ENCODE measurements at places on chromosomes 5 and 9.

GRCh38 chr5:14035859-14036503, 91.5 kb upstream of the DNAH5 start:
- DNase-seq, result no peak

GRCh38 chr9:124675261-124676158, 95.6 kb downstream of the NR6A1 start:
- DNase-seq, result no peak

- DNase-seq, result no peak
Observed at GRCh38 chr5:157766442-157766841, 22.9 kb downstream of the LSM11 start.

DNA sequence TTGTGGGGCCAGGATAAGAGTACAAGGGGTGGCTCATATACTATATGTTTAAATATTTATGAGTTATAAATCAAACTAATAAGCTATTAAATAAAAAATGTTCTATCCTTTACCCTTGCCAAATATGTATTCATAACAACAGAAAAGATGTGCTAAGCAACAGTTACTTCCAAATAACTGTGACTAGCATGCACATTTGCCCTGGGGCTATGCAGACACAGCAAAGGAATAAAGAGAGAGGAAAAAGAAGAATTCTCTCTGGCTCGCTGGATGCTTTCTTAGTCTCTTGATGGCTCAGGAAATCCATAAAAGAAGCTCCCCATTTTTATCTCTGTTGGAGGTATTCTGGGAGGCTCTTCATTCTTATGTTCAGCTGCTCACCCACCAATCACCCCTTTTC, 182.4 kb upstream of the ATP10B start:
- no peak for DNase-seq

DNA sequence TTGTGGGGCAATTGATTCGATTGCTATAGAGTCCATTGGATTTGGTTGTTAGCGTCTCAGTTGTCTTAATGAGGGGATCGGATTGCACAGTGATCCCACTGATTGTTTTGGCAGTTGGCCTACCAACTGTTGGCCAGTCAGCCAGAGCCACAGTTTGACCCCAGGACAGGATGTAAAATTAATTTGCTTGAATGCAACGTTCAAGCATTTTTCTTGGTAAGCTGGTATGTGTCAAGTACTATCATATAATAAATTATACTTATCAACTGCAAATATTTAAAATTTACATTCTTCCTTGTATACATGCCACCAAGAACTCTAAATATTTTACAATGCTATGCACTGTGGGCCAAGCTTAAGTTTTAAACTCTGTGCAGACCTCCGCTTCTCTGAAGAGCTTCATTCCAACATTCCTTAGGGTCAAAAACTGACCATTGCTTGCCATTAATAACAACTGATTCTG, 80.4 kb upstream of the OSMR start:
- DNase-seq, result no peak

GRCh38 chr5:35294976-35295375, 64.7 kb upstream of the PRLR start:
- DNase-seq, result no peak

- peak; percentile 11 for DNase-seq
Observed at GRCh38 chr9:129336601-129337331, 158.7 kb upstream of the IER5L start.

GRCh38 chr5:176533894-176534611, 3.1 kb downstream of the RNF44 start:
- DNase-seq, result no peak

GRCh38 chr5:80289320-80289719, 30.5 kb upstream of the SPZ1 start:
- DNase-seq, result no peak

- no peak for DNase-seq
Observed at GRCh38 chr5:139038613-139039305, 159.4 kb downstream of the SIL1 start.

- no peak for DNase-seq
Observed at GRCh38 chr5:134833340-134834032, 12.3 kb upstream of the C5orf24 start.

DNA sequence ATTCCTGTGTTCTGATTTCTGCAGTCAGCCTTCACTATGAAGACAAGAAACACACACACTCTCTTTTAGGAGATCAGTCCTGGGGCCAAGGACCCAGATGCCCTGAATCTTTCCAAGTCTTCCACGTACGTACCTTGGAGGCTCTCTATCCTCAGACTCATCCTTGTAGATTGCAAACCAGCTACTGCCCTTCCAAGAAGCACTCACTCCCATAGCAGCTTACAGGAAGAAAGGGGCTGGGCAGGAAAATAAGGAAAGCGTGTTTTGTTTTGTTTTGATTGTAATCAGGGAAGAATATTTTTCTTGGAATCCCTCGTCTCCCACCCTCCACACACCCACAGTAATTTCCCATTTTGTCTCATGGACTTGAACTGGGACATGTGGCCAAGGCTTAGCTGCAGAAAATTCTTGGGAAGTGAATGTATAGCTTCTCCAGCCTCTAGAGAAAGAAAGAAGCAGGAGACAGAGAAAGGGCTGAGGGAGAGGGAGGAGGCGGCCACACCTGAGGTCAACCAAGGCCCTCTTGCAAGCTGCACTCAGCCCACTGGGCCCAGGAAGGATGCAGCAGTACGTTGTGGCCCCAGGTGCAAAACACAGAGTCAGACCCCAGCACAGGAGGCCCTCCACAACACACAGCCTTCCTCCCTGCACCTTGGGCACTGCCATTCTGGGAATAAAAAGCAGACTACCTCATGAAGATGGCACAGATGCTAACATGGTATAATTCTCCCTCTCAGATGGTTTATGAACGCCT, 29.9 kb downstream of the IRX2 start:
- no peak for DNase-seq

DNA sequence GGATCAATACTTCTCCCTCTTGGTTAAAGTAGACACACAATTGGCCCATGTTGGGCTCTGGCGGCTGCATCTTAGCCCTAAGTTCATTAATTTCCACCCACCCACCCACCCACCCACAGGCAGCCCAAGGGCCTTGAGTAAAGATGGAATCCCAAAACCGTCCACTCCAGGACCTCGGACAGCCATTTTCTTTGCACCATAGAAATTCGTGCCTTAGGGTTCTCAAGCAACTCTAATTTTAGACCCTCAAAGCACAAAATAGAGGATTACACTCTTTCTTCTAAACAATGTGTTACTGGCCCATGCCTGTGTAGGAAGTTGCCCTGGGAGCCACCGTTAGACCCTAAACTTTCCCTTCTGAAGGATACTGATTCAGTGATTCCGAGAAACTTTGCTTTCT, 568.5 kb downstream of the IRX1 start:
- no peak for DNase-seq

GRCh38 chr5:147658293-147658932, 124.1 kb downstream of the JAKMIP2 start:
- DNase-seq, result no peak

- no peak for DNase-seq
Observed at GRCh38 chr5:115306011-115306536, 9.6 kb upstream of the CCDC112 start.

- no peak for DNase-seq
Observed at GRCh38 chr9:135074354-135075233, 12.9 kb upstream of the OLFM1 start.

DNA sequence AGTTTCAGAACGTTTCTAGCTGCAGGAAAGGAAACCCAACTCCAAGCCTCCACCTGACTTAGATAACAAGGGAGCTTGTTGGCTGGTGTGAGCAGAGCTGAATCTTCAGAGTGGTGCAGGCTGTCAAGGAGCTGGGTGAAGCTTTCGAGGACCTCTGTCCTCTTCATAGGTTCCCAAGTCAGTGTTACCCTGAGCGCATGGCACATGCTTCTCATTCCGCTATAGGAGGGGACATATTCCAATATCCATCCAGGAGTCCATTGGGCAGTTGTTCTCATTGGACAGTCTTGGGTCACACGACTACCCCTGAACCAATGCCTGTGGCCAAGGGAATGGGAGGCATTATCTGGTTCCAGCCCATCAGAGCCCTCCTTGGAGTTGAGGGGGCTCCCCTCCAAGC, 50.3 kb downstream of the DUSP1 start:
- no peak for DNase-seq

GRCh38 chr9:131554843-131555351, 9.6 kb downstream of the PRRT1B start:
- no peak for DNase-seq

- peak; percentile 55 for DNase-seq
Observed at GRCh38 chr9:136079916-136080246, 15.2 kb downstream of the NACC2 start.

DNA sequence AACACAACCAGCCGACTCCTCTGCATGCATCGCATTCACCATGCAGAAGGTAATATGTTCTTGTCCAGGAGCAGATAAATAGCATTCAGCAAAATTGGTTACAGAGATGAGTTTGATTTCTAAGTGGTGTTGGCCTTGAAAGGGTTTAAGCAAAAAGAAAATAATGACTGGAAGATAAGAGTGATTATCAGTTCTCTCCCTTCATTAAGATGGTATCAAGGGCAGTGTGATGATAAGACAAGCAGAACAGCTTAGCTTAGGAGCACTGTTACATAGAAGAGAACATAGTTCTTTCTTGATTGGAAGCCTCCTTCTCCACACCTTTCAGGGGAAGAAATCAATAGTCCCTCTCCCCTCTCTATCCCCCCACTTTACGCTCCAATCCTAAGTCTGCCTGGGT, 121.5 kb downstream of the GALNT10 start:
- DNase-seq, result no peak

GRCh38 chr5:18985171-18985758, 1002.7 kb downstream of the CDH18 start:
- no peak for DNase-seq

GRCh38 chr5:123708074-123708806, 196.3 kb downstream of the CSNK1G3 start:
- no peak for DNase-seq

DNA sequence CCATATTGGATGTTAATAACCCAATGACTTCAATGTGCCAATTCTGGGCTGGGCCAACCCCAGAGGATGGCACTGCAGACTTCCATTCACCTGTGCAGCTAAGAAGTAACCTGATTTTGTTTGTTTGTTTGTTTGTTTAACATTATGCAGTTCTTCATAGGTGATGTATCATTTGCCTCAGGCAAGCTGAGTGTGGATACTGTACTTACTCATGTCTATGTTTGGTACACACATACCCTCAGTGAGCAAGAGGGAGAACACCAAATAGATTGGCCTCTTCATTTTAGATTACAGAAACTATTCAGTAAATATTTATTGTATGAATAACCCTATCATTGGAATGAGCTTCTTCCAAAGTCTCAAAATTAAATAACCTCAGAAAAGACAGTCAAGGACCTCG, 180.2 kb upstream of the SMC2 start:
- no peak for DNase-seq

DNA sequence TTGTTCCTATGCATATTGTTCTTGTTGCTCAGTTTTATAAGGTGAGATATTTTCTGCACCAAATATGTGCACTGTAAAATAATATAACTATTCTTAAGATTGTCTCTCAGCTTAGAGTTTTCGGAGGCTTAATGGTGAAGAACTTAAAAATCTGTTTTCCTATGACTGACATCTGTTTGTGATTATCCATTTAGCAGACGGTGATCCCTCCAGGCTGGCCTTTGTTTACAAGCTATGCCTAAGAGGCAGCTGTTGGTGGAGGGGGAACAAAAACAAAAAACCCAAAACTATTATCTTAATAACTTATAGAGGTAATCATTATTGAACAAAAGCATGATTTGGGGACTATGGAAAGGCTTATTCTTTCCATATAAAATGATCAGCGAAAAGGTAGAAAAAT, 658 bp downstream of the PDCD1LG2 start:
- DNase-seq, result no peak

DNA sequence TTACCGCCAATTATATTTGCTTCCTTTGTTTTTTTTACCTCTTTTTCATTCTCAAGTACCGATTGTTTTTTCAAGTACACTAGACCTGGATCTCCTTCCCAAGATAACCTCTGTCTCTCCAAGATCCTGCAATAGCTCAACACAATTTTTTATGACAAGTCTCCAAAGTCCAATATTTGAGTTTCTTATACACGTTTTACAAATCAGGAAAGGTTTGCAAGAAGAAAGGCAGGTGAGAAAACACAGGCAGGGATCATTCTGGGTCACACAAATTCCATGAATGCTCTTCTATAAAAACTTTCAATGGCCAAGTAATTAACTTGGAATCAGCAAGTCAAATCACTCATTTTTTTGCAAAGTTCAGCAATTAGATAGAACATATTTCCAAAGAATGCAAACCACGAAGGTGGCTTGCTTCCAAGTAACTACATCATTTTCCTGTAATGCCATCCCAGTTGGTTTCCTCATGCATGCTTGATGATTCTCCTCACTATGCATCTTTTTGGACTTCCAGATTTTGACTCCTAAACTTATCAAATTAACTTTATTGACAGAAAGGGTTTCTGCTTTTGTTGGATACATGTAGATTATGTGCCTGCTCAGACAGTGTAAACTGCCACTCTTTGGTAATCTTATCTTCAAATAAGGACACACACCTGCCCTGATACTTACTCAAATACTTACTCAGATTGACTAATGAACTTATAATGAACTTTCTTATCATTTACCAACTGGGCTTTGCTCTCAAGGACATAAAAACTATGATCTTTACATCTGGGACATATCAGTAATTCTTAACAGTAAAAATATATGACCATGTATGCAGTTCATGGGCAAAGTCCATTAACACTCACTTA, 24.7 kb upstream of the IFNE start:
- DNase-seq, result no peak

DNA sequence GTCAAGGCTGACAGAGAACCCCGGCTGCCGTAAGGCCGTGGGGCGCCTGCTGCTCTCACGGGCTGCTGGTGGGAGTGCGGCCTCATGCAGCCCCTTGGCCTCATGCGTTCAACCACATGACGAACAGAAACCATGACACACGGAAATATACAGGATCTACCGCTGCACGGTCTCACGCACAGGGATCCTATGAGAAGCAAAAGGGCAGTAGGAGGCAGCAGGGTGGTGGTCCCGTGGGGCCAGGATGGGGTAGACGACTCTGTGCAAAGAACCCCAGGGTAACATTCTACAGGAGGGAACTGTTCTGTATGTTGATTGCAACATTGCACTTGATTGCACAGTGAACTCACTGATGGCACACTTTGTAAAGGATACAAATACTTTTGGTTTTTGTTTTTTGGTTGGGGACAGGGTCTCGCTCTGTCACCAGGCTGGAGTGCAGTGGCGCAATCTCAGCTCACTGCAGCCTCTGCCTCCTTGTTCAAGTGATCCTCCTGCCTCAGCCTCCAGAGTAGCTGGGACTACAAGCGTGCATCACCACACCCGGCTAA, 51.6 kb downstream of the NACC2 start:
- no peak for DNase-seq

- DNase-seq, result no peak
Observed at GRCh38 chr9:92276331-92277032, 17.0 kb downstream of the IARS1 start.

DNA sequence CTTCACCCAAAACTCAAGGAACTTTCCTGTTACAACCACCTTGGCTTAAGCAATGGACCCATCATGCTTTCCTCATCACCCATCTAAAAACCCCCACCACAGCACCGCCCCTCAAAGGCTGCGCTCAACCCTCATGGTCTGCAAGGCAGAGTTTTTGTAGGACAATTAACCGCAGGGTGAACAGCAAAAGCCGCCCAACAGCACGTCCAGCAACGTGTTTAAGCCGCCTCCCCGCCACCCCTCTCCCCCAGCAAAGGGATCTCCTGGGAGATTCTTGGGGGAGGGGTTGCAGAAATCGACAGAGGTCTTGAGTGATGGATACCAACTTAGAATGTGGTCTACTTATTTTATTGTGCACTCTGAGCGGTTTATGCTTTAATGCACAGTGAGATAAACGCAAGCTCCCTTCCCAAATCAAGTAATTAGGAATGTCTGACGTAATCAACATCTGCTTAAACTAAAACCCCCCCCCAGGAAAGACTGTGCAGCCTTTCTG, 1.9 kb downstream of the ROR2 start:
- DNase-seq, result no peak

GRCh38 chr5:76249621-76250020, 153.5 kb upstream of the IQGAP2 start:
- DNase-seq, result no peak

Measured in C1 segment of cervical spinal cord (tissue), 14 donors.